CD4-positive, alpha-beta T cell (primary cell): ENCODE measurements at places on chromosomes 1 and 21. TPM values are rescaled to one million over a fixed set of nuclear protein-coding genes. Genes with fewer than 3 reads are reported as not detected.

DNA sequence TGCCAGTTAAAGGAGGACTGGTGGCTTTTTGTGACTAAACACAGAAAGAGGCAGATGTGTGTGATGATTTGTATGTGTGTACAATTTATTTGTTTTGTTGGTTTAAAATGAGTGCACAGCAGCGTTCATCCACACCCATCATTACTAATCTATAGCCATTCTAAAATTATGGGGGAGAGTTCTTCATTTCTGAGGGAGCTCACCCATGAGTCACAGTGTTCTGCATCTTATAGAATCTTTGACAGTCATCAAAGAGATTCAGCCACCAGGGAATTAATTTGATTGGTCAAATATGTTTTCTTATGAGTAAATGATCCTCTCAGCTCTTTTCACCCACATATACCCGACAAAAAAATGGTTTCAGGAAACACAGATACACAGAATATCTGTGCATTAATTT, 147.9 kb downstream of the GREM2 start:
- H3K4me3 ChIP-seq = no peak overlapping the region
- H3K4me1 ChIP-seq = peaks cover 6% of the 10 kb centered on the region
- H3K27ac ChIP-seq = no peak overlapping the region
- H3K36me3 ChIP-seq = no peaks in the 10 kb centered on the region

- H3K36me3 ChIP-seq = peaks cover 26% of the 10 kb centered on the region
- no peaks in the 10 kb centered on the region for H3K27me3 ChIP-seq
- peak overlapping the region; percentile 76 for H3K4me3 ChIP-seq
- H3K4me1 ChIP-seq = peaks cover 43% of the 10 kb centered on the region
- H3K27ac ChIP-seq = peak overlapping the region; percentile 98
- DNase-seq = peak; percentile 47
These were observed 3.8 kb downstream of the IRF2BP2 start for GRCh38 chr1:234605983-234606783.

- peak; percentile 55 for DNase-seq
- peaks cover 10% of the 10 kb centered on the region for H3K4me1 ChIP-seq
These were observed 7.7 kb upstream of the GPATCH4 start for GRCh38 chr1:156608981-156609380.

DNA sequence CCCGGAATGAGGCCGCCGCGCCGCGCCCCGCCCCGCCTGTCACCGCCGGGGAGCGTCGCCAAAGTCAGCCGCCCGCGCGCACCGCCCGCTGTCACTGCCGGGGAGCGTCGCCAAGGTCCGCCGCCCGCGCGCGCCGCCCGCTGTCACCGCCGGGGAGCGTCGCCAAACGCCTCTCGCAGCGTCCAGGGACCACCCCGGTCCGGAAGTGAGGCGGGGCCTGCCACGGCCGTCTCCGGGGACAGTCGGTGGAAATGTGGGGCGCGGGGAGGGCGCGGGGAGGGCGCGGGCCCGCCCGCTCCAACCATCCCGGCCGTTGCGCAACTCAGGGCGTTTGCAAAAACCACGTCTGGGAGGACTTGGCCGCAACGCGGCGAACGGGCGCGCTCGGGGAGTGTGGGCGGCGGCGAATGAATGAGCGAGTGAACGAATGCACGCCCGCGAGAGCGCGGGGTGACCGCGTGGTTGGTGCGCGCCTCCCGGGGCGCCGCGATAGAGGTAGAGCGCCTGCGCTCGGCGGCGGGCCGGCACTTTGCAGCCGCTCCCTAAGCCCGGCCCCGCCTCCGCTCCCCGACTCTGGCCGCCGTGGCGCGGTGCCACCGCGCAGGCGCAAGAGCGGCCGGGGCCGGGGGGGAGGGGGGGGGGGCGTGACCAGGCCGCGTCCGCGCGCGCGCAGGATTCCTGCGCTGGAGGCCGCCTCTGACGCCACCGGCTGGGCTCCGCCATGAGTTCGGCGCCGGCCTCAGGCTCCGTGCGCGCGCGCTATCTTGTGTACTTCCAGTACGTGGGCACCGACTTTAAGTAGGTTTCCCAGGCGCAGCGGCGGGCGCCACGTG, at the start of the genes ACAP3 and PUSL1:
Gene ACAP3 (minus strand): TSS at position 8 of the 833 bp plus-strand sequence. CDS start 115 bp downstream, outside the sequence.
Gene PUSL1 (plus strand): TSS at position 675 of the 833 bp plus-strand sequence. CDS start 47 bp downstream, at position 722.
- H3K27me3 ChIP-seq = no peaks in the 10 kb centered on the region
- H3K4me1 ChIP-seq = peaks cover 46% of the 10 kb centered on the region
- H3K27ac ChIP-seq = peak within 1 kb of the TSS; percentile 76
- peak within 1 kb of the TSS; percentile 70 for H3K4me3 ChIP-seq
- peak; percentile 96 for DNase-seq
- H3K36me3 ChIP-seq = peaks cover 28% of the 10 kb centered on the region

DNA sequence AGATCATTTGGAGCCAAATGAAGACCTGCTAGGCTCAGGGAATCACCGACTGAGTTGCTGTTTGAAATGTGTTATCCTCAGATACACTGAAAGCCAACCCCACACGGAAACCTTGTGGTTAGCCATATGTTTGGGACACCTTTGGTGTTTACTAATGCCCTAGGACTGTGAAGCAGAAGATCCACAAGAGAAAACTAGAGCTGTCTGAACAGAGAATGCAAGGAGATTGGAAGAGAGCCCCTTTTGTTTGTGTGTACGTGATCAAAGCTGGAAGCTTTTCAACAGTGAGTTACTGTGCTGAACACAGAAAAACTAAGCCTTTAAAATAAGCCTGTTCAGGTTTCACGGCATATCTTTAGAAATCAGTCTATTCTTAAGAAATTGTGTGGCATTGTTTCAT, 908.2 kb upstream of the ADGRL2 start:
- no peaks in the 10 kb centered on the region for H3K27me3 ChIP-seq
- no peak overlapping the region for H3K4me3 ChIP-seq
- H3K4me1 ChIP-seq = no peaks in the 10 kb centered on the region
- no peak for DNase-seq
- H3K36me3 ChIP-seq = no peaks in the 10 kb centered on the region

GRCh38 chr21:36966821-36967768, 626 bp upstream of the HLCS start:
- peak overlapping the region; percentile 59 for H3K4me3 ChIP-seq
- DNase-seq = no peak
- no peaks in the 10 kb centered on the region for H3K36me3 ChIP-seq
- H3K27me3 ChIP-seq = no peaks in the 10 kb centered on the region

DNA sequence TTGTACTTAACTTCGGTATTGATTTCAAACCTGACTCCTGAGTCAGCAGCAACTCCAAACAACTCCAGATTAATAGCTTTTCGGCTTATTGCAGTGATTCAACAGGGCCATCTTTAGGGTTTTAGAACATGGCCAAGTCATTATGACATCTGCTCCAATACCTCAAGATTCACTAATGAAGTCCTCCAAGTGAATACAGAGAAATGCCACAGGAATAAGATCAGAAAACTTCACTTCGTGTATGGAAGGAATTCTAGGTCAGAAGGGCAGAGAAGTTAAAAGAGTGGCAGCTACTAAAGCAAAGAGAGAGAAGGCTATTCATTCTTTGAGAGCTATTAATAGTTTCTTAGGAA, 7.6 kb upstream of the C1orf116 start:
- no peak overlapping the region for H3K27ac ChIP-seq
- H3K4me3 ChIP-seq = no peak overlapping the region
- DNase-seq = no peak
- H3K27me3 ChIP-seq = peaks cover 7% of the 10 kb centered on the region

- no peaks in the 10 kb centered on the region for H3K36me3 ChIP-seq
- no peak overlapping the region for H3K27ac ChIP-seq
- no peaks in the 10 kb centered on the region for H3K27me3 ChIP-seq
- no peak overlapping the region for H3K4me3 ChIP-seq
- H3K4me1 ChIP-seq = no peaks in the 10 kb centered on the region
- DNase-seq = no peak
These were observed 181.0 kb downstream of the FOXD2 start for GRCh38 chr1:47618830-47619229.

DNA sequence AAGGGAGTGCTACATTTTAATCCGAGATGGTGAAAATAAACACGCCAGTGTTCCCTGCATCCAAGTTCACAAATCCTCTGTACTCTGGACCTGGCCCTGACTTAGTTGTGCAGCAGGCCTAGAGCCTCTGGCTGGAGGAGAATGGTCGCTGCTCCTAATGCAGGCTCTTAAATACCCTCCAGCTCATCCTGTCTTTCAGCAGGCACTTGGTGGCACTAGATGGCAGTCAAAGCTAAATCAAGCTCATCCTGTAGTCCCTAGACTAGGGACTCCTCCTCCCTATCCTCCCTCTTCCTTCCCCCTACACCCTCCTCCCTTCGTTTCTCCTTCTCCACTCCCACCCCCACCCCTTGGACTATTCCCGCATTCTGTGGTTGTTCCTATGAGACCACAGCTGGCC, 41.6 kb upstream of the MTR start:
- H3K4me3 ChIP-seq = no peak overlapping the region
- DNase-seq = no peak

GRCh38 chr1:160795951-160796383, at the start of gene LY9:
LY9 (plus strand) TSS chr1:160796174; CDS start chr1:160796188, 14 bp downstream.
- peak within 1 kb of the TSS; percentile 74 for H3K4me3 ChIP-seq
- peak; percentile 69 for DNase-seq

- H3K27ac ChIP-seq = no peak overlapping the region
- H3K4me1 ChIP-seq = no peaks in the 10 kb centered on the region
- H3K36me3 ChIP-seq = no peaks in the 10 kb centered on the region
- H3K27me3 ChIP-seq = peaks cover 32% of the 10 kb centered on the region
- no peak overlapping the region for H3K4me3 ChIP-seq
These were observed 8.8 kb upstream of the SAMD11 start for GRCh38 chr1:914891-915280.

DNA sequence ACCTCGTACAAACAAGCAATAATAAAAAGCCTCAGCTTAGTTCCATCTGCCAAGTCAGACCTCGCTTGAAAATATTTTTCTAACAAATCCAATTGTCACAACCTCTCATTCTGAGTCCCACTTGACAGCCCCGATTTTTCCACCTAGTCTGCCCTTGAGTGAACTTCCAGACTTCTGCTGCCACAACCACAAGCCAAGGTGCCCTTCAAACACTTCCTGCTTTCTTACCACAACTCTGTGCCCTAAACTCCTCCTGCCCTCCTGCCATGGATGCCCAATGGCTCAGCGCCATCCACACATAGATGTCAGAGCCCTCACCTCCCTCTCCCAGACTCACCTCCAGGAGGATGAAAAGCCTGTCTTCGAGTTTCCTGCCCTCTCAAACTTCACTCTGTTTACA, 3.9 kb downstream of the TMPRSS2 start:
- H3K27me3 ChIP-seq = peaks cover 27% of the 10 kb centered on the region
- peaks cover 4% of the 10 kb centered on the region for H3K4me1 ChIP-seq
- no peak for DNase-seq
- no peak overlapping the region for H3K4me3 ChIP-seq
- no peak overlapping the region for H3K27ac ChIP-seq
- H3K36me3 ChIP-seq = no peaks in the 10 kb centered on the region

GRCh38 chr1:26378088-26378878, 5.7 kb upstream of the ZNF683 start:
- H3K4me1 ChIP-seq = peaks cover 77% of the 10 kb centered on the region
- peak overlapping the region; percentile 22 for H3K4me3 ChIP-seq
- DNase-seq = peak; percentile 61
- H3K36me3 ChIP-seq = no peaks in the 10 kb centered on the region
- H3K27ac ChIP-seq = peak overlapping the region; percentile 53

DNA sequence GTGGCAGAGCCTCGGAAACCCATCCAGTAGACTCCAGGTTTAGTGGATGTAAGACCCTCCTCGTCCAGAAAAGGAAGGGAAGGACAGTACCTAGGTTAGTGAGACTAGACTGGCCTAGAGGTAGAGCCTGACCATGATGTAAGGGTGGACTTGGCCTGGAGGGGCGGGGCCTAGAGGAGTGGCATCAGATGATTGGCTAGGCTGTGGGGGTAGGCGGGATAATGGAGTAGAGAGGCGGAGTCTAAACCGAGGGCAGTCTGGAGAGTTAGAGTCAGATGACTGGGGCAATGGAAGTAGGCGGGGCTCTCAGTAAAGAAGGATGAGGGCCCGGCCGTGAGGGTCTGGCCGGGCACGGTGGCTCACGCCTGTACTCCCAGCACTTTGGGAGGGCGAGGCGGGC, 70.1 kb downstream of the EPHB2 start:
- H3K27ac ChIP-seq = no peak overlapping the region
- H3K27me3 ChIP-seq = peaks cover 5% of the 10 kb centered on the region
- no peak overlapping the region for H3K4me3 ChIP-seq
- no peaks in the 10 kb centered on the region for H3K36me3 ChIP-seq

- H3K4me1 ChIP-seq = peaks cover 51% of the 10 kb centered on the region
- H3K4me3 ChIP-seq = peak overlapping the region; percentile 6
- no peak for DNase-seq
- no peak overlapping the region for H3K27ac ChIP-seq
- no peaks in the 10 kb centered on the region for H3K27me3 ChIP-seq
These were observed 42.0 kb upstream of the DUSP10 start for GRCh38 chr1:221783936-221784335.

DNA sequence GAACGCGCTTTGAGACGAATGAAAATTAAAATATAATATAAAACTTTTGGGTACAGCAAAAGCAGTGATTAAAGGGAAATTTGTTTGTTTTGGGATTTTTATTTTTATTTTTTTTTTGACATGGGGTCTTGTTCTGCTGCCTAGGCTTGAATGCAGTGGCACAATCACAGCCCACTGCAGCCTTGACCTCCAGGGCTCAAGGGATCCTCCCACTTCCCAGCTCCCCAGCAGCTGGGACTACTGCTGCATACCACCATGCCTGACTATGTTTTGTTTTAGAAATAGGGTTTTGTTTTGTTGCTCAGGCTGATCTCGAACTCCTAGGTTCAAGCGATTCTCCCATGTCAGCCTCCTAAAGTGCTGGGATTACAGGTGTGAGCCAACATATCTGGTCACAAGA, 30.3 kb downstream of the USP24 start:
- H3K27me3 ChIP-seq = no peaks in the 10 kb centered on the region
- no peak for DNase-seq
- no peak overlapping the region for H3K4me3 ChIP-seq
- H3K36me3 ChIP-seq = no peaks in the 10 kb centered on the region
- H3K4me1 ChIP-seq = peaks cover 5% of the 10 kb centered on the region
- H3K27ac ChIP-seq = no peak overlapping the region

FNDC10 gene
- 1.0 TPM for total RNA-seq

DMRTA2 gene
- total RNA-seq = not detected

FAM72D gene
- not detected for total RNA-seq

FCRL2 gene
- 0.11 TPM for total RNA-seq

PDC gene
- not detected for total RNA-seq

PLEKHN1 gene
- total RNA-seq = 0.95 TPM

LRRC71 gene
- not detected for total RNA-seq

PIGR gene
- not detected for total RNA-seq

PLK3 gene
- total RNA-seq = 794 TPM
